ENCODE measurements at places on chromosomes 5 and 9.

DNA sequence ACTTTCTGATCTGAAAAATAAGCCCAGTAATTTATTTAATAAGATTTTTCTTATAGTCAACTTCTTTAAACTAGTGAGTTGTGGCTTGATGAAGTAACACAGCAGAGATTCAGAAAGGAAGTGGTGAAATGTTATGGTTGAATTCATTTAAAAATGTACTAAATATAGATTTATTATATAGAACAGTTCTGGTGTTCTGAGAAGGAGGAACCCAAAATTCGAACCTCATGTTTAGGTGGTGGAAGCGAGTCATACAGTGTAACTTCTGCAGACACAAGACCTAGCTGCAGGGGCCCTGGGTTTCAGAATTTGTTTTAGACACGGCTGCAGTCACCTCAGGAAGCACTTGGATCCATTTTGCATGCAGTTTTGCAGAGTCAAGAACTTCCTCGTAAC lies 188.2 kb downstream of the TRIO start:
- DNase-seq, result no peak

DNA sequence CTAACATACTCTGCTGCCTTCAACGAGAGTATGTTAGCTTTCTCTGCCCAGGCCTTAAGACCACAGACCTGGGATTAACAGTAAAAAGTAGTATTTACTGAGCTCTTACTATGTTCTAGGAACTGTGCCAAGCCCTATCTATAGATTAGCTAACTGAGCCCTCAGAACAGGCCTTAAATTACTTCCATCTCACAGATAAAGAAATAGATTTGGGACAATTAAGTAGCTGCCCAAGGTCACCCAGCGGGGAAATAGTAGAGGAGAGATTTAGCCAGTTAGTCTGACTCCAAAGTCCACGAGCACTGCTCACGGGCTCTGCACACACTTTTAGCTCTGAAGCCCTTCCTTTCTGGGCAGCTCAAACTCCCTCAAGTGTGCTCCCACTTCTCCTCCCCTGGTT lies 64.5 kb upstream of the EQTN start:
- no peak for DNase-seq

DNA sequence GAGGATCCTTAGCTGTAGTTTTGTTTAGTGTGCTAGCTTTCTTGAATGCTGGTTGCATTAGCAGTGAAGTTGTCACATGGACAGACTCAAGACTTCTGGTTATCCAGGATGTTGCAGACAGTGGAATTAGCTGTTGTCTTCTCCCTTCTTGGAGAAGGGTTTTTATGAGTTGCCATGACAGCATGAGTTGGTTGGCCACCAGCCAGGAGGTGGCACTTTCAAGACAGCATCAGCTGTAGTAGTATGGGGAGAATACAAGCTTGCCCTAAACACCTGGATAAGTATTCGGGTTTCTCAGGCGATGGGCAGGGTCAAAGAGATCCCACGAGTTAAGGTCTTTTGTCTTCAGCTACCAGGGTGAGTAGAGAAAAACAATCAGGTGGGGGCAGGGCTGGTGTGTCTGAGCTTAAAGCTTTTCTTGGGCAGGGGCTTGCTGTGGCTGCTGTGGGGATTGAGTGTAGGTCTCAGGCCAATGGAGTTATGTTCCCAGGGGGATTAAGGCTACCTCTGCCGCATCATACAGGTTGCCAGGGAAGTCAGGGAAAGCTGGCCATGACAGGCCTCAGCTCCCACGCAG lies 7.7 kb upstream of the C5orf47 start:
- no peak for DNase-seq

GRCh38 chr5:139453683-139454567 lies 8.6 kb downstream of the ECSCR start:
- no peak for DNase-seq

GRCh38 chr9:69186841-69187611 lies 12.9 kb downstream of the TJP2 start:
- DNase-seq, result no peak

DNA sequence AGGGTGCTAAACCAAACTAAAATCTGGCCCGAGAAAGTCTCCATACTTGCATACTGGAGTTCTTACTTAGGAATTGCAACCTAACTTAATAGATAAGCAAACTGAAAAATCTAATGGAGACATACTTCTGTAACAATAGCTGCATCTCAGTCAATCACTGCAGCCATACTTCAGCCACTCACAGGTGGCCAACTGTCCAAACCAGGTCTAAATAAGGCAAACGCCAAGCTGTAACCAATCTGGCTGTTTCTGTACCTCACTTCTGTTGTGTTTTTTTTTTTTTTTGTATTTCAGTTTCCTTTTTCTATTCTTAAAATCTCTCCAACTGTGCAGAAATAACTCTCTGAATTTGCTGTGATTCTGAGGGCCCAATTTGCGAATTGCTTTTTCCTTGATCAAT lies 4.4 kb upstream of the NDUFB6 start:
- DNase-seq, result no peak

- no peak for DNase-seq
These were observed 4.4 kb upstream of the DIAPH1 start for GRCh38 chr5:141623186-141623585.

DNA sequence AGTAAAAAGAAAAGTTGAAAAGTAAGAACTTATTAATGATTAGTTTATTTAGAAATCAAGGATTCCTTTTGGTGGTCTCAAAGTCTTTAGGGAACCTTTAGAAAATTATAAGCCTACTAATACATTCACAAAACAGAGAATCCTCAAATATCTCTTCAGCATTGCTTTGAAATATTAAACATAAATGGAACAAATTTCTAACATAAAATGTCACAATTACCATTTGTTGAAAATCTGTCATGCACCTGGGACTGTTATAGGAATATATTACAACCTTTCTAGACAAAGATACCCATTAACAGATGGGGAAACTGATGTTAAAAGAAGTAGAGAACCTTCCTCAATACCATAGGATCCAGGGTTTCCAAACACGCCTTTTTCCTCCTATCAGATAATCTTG lies 83.2 kb downstream of the LHFPL2 start:
- no peak for DNase-seq

DNA sequence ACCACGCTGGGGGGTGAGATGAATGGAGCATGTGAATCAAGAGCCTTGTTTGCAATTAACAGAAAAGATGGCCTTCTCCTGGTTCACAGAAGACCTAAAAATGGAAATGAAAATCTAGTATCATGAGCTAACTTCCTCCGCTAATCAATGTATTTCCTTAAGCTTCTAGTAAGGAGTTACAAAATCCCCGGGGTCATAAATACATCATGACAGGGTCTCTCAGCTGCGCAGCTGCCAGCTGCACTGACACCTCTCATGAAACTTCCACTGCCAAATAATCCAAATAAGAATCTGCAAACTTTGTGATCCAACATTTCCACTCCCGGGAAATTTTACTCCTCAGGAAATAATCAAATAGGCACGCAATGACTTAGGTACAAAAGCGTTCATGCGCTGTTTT lies 11.9 kb downstream of the MYO10 start:
- DNase-seq, result no peak

- peak; percentile 29 for DNase-seq
These were observed 6.5 kb upstream of the RICTOR start for GRCh38 chr5:39080597-39081204.

DNA sequence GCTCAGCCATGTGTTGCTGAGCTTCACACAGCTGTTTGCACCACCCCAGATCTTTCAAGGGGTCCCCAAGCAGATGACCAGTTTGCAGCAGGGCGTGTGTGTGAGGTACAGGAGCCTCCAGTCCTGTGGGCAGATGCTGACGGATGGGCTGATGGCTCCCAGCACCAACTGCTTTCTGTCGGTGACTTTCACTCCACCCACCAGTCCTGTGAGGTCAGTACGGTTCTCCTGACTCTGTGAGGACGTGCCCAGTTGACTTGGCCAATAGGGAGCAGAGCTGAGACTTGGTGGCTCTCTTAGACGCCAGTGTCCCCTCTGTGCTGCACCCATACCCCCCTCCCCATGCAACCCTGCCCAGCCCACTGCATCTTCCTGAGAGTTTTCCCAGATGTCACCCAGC lies 19.7 kb downstream of the COL5A1 start:
- no peak for DNase-seq

GRCh38 chr9:121821326-121821725 lies 169.9 kb downstream of the DAB2IP start:
- no peak for DNase-seq

GRCh38 chr9:16230731-16231130 lies 639.7 kb downstream of the BNC2 start:
- peak; percentile 87 for DNase-seq

- no peak for DNase-seq
These were observed 83.5 kb downstream of the PTCH1 start for GRCh38 chr9:95433096-95433819.

- DNase-seq, result no peak
These were observed 127.2 kb downstream of the C9orf50 start for GRCh38 chr9:129493706-129494047.

GRCh38 chr5:132073231-132074013 lies at the start of gene CSF2:
TSS of gene CSF2 (plus strand) at chr5:132073789. CDS start at chr5:132073824, 35 bp downstream.
- DNase-seq, result no peak

- DNase-seq, result no peak
These were observed 388 bp downstream of the ANKS6 start for GRCh38 chr9:98795970-98796363.

- DNase-seq, result no peak
These were observed 2.4 kb downstream of the BBLN start for GRCh38 chr9:128162215-128163026.

- DNase-seq, result no peak
These were observed 136.4 kb upstream of the FBXL7 start for GRCh38 chr5:15363601-15364000.

GRCh38 chr9:134568116-134568515 lies 73.5 kb upstream of the COL5A1 start:
- no peak for DNase-seq

DNA sequence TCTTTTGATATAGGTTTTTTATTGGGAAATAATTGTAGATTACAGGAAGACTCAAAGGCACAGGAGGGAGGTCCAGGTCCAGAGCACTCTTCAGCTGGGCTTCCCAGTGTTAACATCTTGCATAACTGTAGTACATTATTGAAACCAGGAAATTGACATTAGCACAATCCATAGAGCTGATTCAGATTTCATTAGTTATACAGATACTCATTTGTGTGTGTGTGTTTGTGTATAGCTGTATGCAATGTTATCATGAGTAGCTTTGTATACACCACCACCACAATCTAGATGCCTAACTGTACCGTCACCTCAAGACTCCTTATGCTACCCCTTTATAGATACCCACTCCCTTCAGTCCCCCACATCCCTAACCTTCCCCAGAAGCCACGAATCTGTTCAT lies 47.9 kb downstream of the SLC36A1 start:
- DNase-seq, result no peak

- DNase-seq, result no peak
These were observed 1013.6 kb downstream of the CDH9 start for GRCh38 chr5:26024774-26025173.

- no peak for DNase-seq
These were observed 4.2 kb downstream of the SERINC5 start for GRCh38 chr5:80251636-80252035.

DNA sequence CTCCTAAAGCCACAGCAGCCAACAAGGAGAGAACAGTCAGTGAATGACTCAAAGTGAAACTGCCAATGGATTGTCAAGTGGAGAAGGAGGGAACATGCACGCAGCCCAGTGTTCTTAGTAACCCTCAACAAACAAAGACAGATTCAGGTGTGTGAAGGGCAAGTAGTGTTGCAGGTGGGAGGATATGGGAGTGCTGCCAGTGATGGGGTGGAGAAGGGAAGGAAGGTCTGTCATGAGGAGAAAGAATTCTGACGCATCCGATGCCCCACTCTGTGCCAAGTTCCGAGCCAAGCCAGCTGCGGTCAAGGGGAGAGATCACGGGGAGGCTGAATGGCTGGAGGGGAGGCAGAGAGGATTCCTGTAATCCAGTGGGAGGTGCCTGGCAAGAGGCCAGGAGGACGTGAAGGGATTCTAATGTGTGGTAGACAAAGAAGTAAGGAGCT lies 56.5 kb downstream of the CAST start:
- DNase-seq, result no peak

DNA sequence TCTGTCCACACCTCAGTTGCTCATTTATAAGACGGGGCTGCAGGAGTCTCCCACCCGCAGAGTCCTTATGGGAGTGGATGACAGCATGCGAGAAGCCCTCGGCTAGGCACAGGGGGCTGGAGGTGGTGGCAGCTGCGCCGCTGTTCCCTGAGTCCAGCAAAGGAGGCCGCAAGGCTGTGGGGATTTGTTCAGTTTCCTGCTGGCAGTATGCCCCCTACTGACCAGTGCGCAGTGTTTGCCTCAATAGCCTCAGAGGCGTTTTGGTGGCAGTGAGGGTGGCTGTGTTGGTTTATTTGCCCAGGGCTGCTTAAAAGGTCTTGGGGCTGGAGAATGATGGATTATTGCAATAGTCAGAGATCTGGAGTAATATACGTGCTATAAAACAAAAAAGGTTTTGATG lies 176.3 kb upstream of the OTULINL start:
- DNase-seq, result no peak

DNA sequence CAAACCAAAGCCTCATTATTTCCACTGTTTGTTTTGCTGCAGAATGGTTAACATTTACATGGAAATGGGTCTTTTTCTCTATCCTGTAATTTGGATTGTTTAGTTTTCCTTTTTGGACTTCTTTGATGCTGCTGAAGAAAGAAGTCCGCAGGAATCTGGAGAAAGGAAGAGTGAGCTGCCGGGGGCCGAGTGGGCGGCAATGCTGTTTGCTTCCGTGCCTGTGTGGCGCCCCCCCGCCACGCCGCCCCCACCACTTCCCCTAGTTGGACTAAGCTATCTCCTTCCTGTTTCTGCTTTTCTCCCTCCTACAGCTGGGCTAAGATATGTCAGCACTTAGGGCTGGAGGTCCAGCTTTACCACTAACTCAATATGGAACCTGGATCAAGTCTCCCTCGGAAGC lies 39.7 kb downstream of the ACTL7B start:
- no peak for DNase-seq

GRCh38 chr9:93057703-93058354 lies 672 bp upstream of the SUSD3 start:
- no peak for DNase-seq

- no peak for DNase-seq
These were observed 131.3 kb downstream of the PDZD2 start for GRCh38 chr5:31770132-31770720.
